NCI-H2081 treated with DMSO at 0.1 percent for 48 hours (cell line): ENCODE measurements at places on chromosomes 13 and 19.

- no peak for DNase-seq
Observed at GRCh38 chr13:97411984-97412383, 22.0 kb upstream of the RAP2A start.

- DNase-seq = no peak
Observed at GRCh38 chr13:38697197-38697596, 10.3 kb downstream of the FREM2 start.

DNA sequence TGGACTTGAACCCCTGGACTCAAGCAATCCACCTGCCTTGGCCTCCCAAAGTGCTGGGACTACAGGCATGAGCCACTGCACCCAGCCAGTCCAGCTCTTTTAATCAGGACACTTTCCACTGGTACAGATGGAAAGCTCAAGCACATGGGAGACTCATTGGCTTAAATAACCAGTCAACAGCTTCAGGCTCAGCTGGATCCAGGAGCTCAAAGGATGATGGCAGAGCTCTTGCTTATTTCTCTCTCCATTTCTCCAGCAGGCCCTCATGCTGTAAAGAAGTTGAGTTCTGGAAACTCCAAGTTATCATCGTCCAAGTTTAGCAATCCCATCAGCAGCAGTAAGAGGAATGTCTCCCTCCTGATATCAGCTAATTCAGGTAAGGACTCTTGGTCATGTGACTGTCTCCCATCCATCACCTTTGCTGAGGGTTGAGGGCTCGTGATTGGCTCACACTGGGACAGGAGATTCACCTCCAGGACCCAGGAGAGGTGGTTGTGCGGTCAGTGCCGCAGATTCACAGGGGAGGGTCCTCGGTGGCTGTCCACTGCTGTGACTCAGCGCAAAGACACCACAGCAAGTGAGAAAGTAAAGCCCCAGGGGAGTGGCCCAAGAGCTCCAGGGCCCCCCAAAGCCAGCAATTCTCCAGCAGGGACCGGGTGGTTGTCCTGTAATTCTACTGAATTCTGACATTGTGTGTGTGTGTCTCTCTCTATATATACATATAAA is 5.1 kb downstream of the CCL25 start:
- no peak for DNase-seq

DNA sequence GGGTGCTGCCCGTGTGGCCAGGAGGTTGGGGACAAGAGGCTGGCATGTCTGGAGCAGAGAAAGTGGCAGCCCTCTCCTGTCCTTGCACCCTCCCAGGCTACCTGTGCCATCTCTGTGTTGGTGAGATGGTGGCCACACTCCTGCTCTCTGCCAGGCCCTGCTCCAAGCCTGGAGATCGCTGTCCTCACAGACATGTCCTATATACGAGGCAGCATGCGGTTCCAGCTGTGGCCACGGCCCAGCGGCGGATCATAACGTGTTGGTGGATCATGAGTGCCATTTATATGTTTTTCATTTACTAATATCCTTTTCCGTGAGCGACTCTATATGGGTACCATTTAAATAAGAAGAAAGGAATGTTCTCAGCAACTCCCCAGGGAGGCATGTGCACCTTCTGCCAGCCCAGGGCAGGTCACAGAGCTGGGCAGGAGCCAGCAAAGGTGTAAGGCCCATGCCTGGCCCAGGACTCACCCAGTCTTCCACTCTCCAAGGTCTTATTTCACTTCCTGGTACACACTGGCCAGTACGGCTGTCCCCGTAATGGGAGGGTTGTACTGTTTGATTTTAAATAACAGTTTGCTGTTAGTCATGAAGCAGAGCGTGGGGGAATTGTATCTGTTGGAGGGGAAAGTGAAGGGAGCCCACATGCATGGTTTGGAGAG is 47.2 kb upstream of the LDLR start:
- no peak for DNase-seq

DNA sequence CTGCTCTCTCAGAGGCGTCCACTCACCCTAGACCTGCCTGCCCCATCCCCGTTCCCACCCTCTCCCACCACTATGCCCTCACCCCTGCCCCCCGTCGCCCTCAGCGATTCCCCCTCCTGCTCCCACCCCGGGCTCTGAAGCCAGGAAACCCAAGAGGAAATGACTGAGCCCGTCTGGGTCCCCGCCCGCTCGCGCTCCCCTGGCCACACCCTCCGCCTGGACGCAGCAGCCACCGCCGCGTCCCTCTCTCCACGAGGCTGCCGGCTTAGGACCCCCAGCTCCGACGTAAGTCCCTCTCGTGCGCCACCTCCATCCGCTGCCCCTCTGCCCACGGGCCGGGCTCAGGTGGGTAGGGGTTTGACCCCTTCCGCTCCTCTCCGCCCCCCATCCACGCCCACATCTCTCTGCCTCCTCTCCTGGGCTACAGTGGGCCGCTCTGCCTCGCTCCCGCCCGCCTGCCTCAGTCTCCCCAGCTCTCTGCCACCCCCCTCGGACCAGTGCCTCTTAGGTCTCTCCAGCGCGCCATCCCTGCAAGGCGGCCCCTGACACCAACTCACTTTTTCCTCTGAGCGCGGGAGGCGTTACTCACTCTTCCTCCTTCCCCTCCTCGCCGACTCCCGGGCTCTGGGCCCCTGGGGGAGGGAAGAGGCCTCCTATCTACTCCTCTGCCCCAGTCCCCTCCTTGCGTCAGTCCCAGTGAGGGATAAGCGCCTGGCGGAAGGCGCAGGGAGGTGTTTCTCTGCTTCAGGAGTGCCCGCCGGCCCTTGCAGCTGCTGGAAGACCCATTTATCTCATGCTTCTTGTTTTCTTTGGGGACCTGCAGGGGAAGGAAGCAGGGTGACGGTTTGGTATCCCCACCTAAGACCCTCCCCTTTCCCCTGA is at the start of gene FXYD5:
Gene FXYD5, plus strand, starts transcription at position 211 of the 882 bp plus-strand sequence. CDS start 816 bp downstream, outside the sequence.
- DNase-seq = no peak

DNA sequence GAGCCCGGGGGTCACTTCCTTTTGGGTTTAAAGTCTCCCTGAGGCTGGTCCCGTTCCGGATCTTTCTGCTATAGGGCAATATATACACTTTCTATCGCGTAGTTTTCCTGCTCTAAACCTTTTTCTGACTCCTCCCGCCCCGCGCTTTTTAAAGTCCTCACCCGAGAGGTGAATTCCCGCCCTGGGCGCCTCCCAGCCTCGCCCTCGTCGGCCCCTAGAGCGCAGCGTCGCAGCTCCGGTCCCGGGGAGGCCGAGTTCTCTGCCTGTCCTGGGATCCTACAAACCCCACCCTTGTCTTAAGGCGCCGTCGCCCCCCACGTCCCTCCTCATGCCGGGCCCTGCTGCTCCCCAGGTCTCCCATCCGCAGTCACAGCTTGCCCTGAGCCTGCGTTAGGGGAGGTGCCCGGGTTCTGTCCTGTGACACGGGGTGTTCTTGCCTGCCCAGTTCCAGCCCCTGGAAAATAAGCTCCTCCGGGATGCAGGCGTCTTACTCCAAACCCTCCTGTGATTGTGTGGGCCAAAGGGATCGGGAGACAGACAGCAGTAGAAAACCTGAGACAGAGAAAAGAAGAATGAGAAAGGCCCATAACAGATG is 491 bp downstream of the ZNF525 start:
- no peak for DNase-seq

- no peak for DNase-seq
Observed at GRCh38 chr19:14775869-14776586, 2.3 kb downstream of the ADGRE2 start.
